Activated naive CD4-positive, alpha-beta T cell treated with anti-CD3 and anti-CD28 coated beads, Interleukin-2, amount 50 U/mL, for 72 hours (primary cell): ENCODE measurements at places on chromosomes 3 and 15. TPM values are rescaled to one million over a fixed set of nuclear protein-coding genes. Genes with fewer than 3 reads are reported as not detected.

GRCh38 chr3:171230865-171231264, 204.3 kb upstream of the SLC2A2 start:
- DNase-seq: no peak

NIT2 gene
- total RNA-seq: 53.5 TPM

GRCh38 chr15:28888900-28889299, 3.1 kb downstream of the APBA2 start:
- DNase-seq: no peak

GRCh38 chr3:173993299-173993698, 595.8 kb downstream of the NLGN1 start:
- no peak for DNase-seq

GRCh38 chr15:74399100-74399499, 31.7 kb upstream of the CYP11A1 start:
- DNase-seq: no peak

DNA sequence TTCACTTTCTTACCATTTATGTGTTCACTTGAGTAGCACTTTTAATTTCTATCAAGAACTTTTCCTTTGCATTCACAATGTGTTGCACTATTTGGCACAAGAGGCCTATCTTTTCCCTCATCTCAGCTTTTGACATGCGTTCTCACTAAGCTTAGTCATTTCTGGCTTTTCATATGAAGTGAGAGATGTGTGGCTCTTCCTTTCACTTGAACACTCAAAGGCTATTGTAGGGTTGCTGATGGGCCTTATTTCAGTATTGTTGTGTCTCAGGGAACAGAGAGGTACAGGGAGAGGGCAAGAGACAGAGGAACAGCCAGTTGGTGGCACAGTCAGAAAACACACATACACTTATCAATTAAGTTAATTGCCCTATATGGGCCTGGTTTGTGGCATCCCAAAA, 127.4 kb upstream of the MLF1 start:
- no peak for DNase-seq

GADL1 gene
- not detected for total RNA-seq

DNA sequence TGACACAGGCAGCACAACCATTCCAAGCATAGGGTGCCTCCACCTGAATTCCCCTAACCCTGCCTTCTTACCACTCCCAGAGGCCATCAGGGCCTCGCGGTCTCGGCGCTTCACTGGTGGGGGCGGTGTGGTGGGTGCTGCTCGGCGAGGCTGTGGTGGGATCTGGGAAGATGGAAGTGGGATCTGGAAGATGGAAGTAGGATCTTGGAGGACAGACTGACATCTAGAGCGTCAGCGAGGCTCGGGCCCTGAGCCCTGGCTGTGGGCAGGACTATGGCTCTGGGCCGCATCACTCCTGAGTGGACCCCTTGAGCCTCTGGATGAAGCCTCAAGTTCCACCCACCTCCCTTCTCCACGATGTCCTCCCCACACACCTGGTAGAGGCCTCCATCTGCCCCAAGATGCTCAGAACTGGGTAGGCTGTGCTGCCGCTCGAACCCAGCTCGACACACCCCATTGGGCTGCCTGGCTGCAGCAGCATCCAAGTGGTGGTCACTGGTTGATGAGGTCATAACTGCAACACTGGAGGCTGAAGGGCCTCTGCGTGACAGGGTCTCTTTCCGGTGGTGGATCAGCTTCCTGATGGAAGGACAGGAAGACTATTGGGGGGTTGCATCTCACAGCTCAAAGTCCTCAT, 3.6 kb downstream of the NCKIPSD start:
- no peak for DNase-seq

DNA sequence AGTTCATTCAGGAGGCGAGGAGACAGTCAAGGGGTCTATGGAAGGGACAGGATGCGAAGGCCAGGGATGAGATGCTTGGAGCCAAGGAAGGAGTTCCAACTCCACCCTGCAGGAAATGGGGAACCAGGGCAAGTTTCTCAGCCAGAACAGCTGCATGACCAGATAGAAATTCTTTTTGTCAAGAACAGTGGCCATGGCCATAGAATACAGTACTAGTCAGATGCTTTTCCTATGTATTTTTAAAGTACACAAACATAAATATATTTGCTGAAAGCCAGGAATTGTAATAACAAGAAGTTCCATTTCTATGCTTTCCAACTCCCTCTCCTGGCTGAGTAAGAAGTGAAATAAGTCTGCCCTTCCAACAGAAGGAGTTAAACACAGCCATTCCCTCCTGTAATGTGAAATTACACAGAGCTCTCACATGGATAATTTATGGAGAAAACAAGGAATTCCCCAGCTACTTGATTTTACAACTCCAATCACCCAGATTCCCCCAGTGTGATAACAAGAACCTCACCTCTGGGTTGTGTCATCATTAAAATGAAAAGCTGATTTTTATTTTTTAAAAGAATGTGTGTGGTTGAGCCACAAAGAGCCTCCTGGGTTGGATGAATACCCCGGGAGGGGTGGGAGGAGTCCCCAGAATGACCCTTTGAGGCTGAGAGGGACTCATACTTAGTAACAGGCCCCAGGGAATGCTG, 124.6 kb upstream of the ARHGEF3 start:
- no peak for DNase-seq

DNA sequence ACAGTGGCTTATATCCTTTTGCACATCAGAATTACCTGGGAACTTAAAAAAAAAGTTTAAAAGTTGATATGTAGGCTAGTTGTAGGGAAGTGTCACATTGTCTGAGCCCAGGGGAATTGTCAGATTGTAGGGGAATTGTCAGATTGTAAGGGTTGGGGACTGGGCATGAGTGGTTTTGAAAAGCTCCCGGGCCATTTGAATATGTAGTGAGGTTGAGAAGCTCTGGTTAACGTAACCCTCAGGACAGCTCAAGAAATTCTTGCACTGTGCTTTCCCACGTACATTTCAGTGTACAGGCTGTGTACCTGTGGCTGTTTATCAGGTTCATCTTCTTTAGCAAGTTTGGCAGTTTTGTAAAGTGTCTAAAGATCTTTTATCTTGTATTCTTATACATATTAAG, 107.0 kb downstream of the FNDC3B start:
- no peak for DNase-seq

GRCh38 chr3:124903896-124904834, 17.0 kb upstream of the ITGB5 start:
- no peak for DNase-seq

GRCh38 chr3:31294430-31295149, 238.1 kb upstream of the STT3B start:
- no peak for DNase-seq

GRCh38 chr3:175335229-175335628, 476.1 kb downstream of the NAALADL2 start:
- no peak for DNase-seq

DNA sequence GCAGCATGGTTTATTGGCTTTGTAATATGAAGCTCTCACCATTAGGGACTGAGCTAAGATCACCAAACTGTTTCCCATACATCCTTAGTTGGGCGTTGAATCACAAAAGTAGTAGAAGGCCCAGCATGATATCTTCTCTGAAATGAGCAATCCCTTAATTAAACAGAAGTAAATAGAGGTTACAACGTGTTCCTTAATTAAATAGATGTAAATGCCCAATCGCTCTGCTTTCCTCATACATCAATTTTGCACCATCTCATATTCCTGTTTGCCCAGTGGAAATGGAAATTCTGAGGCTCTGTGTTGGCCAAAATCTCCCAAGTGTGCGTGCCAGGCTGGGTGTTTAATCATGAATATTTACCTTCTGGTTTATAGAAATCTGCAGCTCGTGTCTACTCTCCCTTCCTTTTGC, 107.4 kb upstream of the FOXB1 start:
- DNase-seq: no peak

DNA sequence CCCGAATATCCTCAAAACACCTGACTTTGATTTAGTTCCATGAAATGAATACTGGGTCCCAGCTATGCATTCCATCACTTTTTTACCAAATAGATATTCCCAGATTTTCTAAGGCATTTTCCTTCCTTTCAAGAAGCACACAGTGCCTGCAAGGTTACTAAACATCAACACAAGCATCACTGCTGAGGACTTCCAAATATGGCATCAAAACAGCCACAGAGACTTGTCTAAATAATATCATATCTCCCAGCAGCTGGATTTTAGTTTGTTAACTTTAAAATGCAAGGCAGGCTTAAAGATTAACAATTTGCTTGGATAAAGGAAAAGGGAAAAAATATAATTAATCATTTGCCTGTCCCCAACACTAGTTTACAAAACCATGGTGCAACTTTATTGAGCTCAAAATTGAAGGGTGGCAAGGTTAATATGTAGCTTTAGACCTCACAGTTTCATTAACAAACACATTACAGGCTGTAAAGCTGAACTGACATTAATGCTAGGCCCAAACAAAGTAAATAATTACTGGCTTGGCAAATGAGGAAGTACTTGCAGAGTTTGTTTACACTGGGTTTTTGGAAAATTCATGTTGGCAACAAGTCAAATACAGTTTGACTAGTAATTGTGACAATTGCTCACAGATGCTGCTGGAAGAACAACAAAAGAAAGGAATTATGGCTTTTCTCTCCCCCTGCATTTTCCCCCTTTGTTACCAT, 401.7 kb upstream of the CDIN1 start:
- no peak for DNase-seq

DNA sequence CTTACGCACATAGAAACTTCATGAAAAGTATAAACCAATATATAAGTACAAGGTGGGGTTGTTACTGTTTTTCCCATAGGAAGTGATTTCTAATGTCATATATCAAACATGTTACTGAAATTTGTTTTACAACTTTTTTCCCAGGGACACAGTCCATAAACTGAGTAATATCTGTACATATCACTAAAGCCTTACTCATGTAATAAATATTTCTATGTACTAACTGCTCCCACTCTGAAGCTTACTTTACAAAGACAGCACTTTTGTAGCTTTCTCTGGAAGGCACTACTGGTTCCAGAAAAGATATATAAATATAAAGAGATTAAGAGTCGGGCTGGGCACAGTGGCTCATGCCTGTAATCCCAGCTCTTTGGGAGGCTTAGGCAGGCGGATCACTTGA, 91.7 kb downstream of the MYO5A start:
- DNase-seq: no peak

GRCh38 chr3:170367797-170368196, 10.3 kb downstream of the SKIL start:
- no peak for DNase-seq

- DNase-seq: no peak
Observed at GRCh38 chr3:39433642-39434041, 27.1 kb downstream of the RPSA start.

ZDHHC19 gene
- total RNA-seq: not detected

GREM1 gene
- not detected for total RNA-seq
